ENCODE measurements at places on chromosomes 5 and 9.

- no peak for DNase-seq
These were observed 266.9 kb downstream of the ARHGAP26 start for GRCh38 chr5:143037071-143037470.

- no peak for DNase-seq
These were observed 48.5 kb downstream of the ADAMTS19 start for GRCh38 chr5:129508606-129509005.

- no peak for DNase-seq
These were observed 1.8 kb downstream of the SLF1 start for GRCh38 chr5:94620256-94620655.

GRCh38 chr9:130254747-130255630, 10.6 kb upstream of the HMCN2 start:
- peak; percentile 21 for DNase-seq

- no peak for DNase-seq
These were observed 34.4 kb downstream of the SNX18 start for GRCh38 chr5:54551926-54552325.

DNA sequence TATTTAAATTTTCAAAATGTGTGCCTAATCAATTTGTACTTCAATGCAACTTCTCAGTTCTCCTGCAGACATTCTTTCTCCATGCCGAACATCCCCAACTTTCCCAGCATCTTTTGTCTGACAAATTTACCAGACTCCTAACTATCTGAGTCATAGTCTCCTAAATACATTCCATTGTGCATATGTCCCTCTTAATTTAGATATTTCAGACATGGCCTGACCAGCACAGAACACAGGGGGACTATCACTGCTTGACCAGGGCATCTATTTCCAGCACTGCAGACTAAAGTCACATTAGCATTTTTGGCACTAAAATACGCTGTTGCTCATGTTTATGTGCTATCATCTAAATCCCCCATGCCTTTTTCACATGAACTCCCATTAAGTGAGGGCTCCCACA, 71.9 kb downstream of the ITGA1 start:
- DNase-seq, result peak; percentile 94

DNA sequence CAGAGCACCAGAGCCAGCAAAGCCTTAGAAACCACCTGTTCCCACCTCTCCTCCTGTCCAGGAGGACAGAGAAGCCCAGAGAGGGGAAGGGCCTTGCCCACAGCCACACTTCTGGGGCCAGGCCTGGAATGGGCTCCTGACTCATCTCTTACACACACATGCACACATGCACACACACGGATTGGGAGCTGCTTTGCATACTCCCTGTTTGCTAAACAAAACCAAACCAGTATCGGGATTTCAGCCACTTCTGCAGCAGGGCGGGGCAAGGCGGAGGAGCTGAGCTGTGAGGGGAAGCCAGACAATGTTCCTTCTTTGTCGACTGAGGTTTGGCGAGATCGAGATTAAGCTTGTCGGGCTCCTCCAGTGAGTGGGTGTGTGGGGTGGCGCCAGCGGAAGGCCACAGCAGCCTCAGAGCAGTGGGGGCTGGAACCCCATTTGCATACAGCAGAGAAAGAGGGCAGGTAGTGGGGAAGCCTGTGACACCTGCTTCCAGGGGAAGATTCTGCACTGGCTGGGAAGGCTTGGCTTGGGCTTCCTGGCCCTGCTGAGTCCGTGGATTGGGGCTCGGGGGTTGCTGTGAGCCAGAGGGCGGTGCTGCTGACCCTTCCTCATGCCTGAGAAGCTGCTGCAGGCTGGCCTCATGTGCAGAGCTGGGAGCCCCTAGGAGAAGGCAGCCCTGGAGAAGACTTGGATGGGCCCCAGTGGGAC, 16.1 kb downstream of the GFI1B start:
- peak; percentile 43 for DNase-seq

DNA sequence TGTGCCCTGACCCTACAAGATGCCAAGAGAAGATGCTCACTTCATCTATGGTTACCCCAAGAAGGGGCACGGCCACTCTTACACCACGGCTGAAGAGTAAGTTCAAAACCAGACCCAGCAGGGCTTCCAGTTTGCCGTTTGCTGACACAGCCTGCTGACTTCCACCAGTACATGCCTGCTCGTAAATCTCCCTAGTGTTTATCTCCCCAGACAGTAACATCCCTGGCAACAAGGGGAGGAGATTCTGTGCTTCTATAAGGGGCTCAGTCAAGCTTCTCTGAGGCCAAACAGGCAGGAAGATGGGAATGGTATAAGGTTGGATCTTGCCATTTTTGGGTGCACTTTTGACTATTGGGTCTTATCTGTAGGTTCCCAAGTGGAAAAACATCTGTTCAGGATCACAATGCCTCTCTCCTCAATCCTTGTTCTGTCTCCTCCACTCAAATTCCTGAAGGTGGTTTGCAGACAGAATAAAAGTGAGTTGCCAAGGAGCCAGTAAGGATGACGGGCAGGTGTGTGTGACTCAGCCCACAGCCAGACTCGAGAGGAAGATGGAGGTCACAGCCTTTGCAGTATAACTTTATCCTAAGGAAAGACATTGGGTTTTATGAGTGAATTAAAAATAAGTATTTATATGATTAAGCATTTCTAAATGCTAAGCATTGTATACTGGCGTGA, 1.9 kb downstream of the MLANA start:
- DNase-seq, result peak; percentile 83

- DNase-seq, result no peak
These were observed 51.1 kb upstream of the MIER3 start for GRCh38 chr5:57002959-57003485.

- DNase-seq, result no peak
These were observed 16.4 kb downstream of the LNPEP start for GRCh38 chr5:96952118-96952750.

- DNase-seq, result no peak
These were observed 256.4 kb upstream of the CDH6 start for GRCh38 chr5:30937070-30937469.

- DNase-seq, result no peak
These were observed 86.1 kb downstream of the EDIL3 start for GRCh38 chr5:84298628-84299027.

DNA sequence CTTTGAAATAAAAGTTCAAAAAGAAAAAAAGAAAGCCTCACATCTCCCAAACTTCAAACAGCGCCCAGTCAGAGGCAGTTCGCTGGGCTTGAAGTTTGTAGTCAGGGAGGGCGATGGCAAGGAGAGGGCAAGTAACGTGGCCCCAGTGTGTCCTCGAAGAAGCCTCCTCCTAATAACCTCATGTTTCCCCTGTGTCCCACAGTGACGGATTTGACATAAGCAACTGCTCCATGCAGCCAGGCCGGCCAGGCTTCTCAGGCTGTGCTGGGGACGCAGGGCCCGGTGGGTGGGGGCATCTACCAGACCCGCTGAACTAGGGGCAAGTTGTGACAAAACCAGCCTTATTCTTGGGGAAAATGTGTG, 172.2 kb downstream of the ERCC6L2 start:
- DNase-seq, result no peak

GRCh38 chr5:37720550-37720952, 119.3 kb downstream of the GDNF start:
- no peak for DNase-seq

DNA sequence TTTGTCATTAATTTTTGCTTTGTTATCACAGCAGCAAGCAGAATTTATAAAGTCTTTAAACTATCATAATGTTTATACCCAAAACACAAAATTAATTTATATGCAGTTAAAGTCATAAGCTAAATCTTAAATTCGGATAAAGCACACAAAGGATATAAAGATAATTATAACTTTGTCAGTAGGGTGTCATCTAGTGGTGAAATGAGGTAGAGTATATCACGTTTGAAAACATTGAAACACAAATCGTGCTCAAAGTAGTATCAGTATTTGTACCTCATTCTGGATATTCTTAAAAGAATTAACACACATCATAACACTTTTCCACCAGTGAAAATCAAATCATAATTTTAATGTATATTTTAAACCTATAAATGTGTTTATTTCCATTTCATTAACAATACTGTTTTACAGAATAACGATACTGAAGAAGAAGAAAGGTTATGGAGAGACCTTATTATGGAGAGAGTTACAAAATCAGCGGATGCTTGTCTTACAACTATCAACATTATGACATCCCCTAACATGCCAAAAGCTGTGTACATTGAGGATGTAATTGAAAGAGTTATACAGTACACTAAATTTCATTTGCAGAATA, 129.5 kb downstream of the NIPBL start:
- peak; percentile 44 for DNase-seq

DNA sequence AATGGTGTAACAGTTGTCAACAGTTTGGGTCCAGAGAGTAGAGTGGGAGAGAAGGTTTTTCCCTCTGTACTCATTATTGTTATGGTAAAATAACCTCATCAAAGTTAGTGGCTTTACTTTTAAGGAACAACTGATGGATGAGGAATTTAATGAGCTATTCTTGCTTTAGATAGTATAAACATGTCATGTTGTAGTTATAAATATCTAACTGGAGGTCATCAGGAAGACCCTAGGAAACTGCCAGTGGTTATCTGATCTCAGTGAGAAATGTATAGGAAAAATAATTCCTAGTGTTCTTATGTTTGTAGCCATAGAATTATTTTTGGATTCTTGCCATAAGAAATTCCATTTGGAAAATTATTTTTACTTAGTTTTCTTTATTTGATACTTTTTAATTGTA, 4.1 kb downstream of the ERCC6L2 start:
- DNase-seq, result peak; percentile 54

GRCh38 chr5:153489611-153490010, 859 bp upstream of the GRIA1 start:
- DNase-seq, result peak; percentile 44

- DNase-seq, result no peak
These were observed 11.4 kb downstream of the ACTL7B start for GRCh38 chr9:108844391-108844790.

DNA sequence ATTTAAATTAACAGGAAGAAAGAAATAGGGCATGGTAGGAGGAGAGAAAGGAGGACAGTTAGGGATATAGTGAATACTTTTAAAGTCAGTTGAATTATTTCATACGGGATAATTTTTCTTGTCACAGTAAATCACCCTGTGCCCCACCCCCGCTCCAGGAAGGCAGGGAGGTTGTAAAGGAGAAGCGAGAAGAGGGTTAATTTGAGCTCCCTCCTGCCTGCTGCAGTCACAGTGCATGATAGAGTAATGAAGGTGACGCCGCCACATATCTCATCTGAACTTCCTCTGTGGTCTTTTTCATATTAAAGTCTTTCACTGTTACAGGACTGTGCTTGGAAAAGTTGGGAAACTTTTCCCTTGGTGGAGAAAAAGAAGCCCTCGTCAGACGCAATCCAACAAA, 896 bp upstream of the PCSK5 start:
- no peak for DNase-seq

DNA sequence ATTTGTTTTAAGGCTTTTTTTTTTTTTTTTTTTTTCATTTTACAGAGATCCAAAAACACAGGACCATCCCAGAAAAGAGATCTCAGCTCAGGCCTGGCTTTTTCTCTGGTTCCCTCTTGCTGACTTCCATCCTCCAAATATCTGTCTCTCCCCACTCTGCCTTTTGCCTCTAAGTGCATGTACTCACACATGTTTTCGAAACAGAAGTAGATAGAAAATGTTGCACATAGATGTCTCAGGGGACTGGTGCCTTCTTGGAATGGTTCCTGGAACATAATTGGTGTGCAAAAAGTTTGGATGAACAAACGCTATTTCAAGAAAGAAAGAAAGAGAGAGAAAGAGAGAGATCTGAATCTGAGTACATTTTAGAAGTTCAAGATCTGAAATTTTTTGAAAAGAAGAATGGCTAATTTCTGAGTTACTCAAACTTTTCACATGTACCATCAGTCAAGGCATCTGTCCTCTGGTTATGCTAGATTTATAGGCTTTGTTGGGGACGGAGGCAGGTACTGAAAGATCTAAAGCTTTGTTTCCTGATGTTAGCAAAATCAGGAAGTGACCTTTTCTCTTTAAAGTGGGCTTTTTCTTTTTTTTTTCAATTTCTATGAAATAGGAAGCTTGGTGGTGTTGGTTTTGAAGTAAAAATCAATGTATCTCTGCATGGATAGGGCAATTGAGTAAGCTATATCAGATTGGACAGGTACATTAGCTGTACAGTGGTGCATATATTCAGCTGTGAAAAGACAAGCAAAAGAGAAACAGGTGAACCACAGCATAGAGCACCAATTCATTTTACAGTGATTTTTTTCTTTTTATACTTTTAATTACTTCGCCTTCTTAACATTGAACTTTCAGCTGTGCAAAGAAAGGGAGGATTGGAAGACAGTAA, 8.5 kb upstream of the TNFSF8 start:
- no peak for DNase-seq

DNA sequence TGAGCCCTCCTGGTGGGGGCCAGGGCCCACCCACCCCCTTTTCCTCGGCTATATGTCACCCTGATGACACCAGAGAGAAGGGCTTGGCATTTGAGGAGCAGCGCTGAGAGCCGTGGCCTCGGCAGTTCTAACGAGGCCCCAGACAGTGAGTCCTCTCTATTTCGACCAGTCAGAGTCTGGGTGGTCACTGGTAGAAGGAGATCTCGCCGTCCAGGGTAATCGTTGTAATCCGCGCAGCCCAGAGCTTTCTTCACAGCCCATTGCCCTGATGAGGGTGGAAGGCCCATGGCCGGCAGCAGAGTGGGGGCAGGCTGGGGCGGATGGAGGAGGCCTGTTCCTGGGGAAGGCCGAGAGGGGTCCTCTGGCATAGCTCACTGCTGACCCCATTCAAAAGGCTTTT, 70.2 kb downstream of the PSMB7 start:
- DNase-seq, result no peak

DNA sequence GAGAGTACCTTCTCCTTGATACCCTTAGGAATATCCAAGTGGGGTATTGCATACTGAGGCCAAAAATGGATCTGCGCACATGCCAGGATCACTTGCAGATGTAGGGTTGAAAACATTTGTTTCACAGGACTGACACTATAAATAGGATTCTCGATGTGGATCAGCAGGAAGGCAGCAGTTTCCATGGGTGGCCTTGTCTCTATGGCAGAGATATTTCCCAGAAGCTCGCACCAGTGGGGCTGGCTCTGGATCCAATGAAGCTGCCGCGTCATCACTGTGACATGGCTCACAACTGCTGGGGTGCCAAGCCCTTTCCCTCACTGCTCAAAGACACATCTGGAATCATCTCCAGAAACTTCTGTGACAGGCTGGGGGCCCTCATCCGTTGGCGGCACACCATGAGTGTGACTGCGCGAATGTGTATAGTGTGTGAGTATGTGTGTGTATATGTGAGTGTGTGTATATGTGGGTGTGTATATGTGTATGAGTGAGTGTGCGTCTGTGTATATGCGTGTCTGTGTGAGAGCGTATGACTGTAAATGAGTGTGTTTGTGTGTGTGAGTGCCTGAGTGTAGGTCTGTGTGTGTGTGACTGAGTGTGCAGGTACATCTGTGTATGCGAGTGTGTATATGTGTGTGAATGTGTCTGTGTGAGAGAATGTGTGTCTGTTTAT, 182.5 kb downstream of the GAS1 start:
- DNase-seq, result no peak

DNA sequence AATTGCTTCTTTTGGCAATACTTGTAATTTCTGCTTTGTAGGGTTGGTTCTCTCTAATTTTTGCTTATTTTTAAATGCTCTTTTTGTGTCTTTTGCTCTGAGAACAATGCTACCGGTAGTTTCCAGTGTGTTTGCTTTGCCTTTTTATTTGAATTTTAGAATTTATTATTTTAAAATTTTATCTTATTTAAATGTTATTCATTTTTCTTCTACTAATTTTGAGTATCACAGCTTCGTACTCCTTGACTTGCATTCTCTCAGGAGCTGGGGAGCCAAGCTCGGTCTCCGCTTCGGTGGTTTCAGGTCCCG, 45.9 kb downstream of the ANXA2R start:
- DNase-seq, result no peak

Measured in mesenchymal stem cell (in vitro differentiated cells and primary cell).